ENCODE measurements at places on chromosomes 11 and 22.

GRCh38 chr22:32079130-32080089 is 36.3 kb downstream of the SLC5A1 start:
- peak; percentile 36 for DNase-seq

DNA sequence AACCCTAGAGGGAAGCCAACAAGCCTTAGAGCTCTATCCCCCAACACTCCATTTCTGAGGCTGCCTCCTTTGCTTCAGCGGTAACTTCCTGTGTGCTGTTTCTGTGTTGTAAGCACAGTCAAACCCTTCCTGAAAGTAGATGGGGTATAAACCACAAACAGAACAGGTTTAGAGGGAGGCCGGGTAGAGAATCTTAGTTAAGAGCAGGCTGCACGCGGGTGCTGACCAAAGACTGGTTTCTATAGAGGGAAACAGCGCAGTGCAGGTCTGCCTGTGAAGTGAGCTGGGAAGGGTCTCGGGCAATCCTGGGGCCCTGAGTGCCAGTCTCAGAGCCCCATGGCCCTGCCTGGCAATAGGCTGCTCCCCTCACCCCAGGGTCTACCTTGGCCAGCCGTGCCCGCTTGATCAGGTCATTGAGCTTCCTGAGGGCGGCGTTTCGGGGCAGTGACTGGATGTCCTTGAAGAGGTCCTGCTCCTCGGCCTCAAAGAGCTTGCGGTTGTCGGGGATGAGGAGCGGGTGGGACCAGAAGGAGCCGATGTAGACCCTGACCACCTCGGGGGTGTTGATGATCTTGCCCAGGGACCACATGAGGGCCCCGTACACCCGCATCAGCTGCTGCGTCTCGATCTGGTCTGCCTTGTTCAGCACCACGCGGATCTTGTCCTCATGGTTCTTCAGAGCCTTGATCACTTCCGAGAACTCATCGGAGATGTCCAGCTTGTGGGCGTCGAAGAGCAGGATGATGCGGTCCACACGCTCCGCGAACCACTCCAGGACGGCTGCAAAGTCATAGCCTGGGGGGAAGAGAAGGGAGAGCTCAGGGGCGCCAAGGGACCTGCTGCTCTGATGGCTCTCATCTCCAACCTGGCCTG is 15.3 kb upstream of the CDC42BPG start:
- no peak for DNase-seq

DNA sequence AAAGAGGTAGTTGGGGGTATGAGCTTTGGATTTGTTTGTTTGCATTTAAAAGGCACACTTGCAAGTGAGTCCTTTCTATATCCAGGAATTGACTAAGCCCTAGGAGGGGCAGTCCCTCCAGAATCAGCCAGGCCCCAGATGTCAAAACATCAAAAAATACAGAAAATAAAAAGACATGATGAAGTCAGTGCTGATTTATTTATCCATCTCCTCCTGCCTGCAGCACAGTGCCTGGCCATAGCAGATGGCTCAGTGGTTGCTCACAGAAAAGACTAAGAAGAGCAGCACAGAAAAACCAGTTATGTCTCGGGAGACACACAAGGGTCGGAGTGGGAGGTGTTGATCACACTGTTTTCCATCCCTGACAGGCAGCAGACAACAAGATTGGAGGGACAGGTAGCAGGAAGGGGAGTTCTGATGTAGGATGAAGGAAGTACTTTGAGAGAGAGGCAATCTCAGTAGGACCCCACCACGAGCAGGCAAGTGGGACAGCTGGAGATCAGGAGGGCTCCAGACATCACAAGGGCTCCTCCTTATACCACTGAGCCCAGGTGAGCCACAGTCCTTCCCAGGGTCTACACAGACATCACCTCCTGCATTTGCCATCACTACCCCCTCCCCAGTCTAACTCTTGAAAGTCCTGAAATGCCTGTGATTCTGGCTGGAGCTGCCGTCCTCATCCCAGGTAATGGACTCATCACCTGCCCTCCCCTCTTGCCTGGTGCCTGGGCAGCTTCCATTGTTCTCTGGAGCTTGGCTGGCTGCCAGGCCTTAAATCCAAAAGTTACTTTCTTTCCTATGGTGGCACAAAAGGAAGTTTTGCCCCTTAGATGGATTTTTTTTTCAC is 32.3 kb downstream of the TMPRSS5 start:
- DNase-seq: no peak

GRCh38 chr11:35650006-35650405 is 12.6 kb upstream of the TRIM44 start:
- no peak for DNase-seq

DNA sequence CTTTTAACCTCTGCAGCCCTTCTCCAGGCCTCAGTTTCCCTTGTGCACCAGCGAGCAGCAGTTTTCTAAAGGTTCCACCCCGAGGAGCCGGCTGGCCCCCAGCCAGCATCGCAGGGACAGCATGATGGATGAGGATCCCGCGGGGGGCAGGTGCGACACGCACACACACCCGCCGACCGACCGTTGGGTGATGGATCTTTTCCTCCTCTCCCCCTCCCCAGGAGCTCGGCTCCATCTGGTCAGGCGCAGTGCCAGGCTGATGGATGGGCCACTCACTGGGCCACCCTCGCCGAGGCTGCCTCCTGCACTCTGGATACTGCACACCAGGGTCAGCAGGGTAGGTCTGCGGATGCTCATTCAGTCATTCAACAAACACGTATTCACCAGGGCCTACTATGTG is 12.8 kb upstream of the CABP7 start:
- no peak for DNase-seq

- DNase-seq: no peak
Measured at GRCh38 chr11:127643268-127644058, 642.9 kb upstream of the KIRREL3 start.

DNA sequence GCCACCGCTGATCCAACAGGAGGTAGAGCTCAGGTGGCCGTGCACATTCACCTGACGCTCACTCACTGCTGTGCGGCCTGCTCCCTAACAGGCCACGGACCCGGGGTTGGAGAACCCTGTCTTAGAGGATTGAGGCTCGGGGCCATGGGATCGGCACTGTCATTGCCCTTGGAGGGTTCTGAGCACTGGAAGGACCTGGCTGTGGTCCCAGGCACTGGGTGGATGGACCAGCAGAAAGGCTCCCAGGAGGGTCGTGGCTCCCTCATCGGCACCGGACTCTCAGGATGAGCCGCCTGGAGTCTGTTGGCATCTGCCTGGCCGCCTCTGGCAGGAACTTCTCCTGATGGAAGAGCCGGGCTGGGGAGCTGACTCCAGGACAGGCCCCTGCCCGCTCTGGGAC is 6.5 kb downstream of the KCNQ1 start:
- no peak for DNase-seq

DNA sequence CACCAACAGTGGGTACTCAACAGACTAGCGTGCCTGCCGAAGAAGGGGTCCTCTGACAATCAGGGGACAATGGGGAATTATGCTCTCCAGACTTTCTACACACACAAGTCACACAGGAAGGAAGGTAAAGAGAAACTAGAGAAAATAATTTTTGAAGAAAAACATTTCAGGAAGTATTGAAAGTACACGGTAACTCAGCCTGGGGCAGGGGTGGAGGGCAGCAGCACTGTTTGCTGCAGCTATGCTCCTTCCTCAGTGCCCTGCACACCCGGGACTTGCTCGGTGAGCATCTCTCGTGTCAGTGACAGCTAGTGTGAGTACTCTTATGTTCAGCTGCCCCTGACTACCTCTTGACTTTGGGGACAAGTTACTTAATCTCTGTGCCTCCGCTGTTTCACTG is 18.0 kb upstream of the APOA1 start:
- DNase-seq: no peak

DNA sequence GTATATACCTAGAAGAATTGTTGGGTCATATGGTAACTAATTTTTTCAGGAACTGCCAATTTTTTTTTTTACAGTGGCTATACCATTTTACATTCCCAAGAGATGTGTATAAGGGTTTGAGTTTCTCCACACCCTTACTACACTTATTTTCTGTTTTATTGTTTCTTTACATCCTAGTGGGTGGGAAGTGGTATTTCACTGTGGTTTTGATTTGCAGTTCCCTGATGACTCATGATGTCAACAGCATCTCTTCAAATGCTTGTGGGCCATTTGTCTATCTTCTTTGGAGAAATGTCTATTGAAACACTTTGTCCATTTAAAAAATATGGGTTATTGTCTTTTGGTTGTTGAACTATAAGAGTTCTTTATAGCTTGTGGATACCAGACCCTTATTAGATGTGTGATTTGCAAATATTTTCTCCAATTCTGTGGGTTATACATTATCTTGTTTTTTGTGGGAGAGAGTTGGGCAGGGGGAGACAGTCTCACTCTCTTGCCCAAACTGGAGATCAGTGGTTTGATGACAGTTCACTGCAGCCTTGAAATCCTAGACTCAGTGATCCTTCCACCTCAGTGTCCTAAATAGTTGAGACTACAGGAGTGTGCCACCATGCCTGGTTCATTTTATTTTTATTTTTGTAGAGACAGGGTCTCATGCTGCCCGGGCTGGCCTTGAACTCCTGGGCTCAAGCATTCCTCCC is 30.3 kb upstream of the PISD start:
- no peak for DNase-seq

- DNase-seq: peak; percentile 39
Measured at GRCh38 chr11:108697872-108698473, 33.1 kb downstream of the DDX10 start.

GRCh38 chr22:17733466-17733865 is 40.8 kb downstream of the BID start:
- no peak for DNase-seq

- no peak for DNase-seq
Measured at GRCh38 chr22:41681616-41682015, 7.1 kb downstream of the SNU13 start.

DNA sequence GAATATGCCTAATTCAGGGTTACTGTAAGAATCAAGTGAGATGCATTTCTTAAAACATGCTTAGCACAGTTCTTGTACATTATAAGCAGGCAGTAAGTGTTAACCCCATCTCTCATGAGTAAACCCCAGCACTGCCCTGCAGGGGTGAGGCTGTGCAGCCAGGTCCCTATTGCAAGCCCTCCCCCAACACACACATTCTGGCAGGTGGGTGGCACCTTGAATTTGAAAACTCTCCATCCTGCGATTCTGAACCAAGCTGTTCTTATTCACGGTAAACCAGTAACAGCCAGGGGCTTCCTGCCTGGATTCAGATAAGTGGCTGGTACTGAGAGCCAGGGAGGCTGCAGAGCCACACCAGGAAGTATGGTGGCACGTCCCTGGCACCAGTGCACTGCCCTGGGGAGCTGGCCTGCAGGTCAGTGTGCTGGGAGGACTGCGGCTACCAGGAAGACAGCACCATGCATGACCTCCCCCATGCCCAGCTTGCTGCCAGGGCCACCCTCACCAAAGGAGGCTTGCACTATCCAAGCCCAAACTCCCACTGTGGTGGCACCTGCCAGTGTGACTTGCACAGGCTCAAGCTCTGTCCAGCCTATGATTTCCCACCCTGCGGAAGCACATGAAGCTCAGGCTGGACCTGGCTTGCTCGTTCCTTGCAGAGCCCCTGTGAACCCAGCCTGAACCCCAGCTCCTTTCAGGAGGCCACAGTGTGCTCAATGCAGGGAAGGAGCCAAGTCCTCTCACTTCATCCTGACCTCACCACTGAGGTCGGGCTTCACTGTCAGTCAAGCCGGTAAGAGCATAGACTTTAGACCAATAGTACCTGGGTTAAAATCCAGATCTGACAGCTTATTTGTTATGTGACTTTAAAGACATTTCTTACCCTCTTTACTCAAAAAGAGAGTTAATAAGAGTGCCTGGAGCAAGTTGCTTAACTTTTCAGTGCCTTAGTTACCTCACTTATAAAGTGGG is 88.1 kb downstream of the MICAL2 start:
- no peak for DNase-seq

- DNase-seq: no peak
Measured at GRCh38 chr11:44017443-44018126, 30.2 kb upstream of the ACCSL start.

DNA sequence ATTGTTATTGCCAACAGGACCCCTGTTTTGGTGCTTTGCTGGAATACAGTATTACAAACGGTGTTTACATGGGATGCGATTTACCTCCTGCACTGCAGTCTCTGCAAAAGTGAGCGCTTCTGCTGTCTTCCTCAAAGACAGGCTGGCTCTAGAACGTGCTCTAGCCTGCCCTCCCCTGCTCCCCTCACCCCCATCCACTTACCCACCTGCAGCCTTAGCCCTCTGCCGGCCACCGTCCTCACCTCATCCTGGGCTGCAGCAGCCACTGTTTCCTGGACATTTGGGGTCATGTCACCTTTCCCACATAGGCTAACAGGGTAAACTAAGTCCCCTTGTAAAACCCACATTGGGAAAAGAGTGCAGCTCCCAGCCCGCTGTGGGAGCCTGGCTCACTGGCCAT is 9.6 kb upstream of the PANX2 start:
- DNase-seq: no peak

DNA sequence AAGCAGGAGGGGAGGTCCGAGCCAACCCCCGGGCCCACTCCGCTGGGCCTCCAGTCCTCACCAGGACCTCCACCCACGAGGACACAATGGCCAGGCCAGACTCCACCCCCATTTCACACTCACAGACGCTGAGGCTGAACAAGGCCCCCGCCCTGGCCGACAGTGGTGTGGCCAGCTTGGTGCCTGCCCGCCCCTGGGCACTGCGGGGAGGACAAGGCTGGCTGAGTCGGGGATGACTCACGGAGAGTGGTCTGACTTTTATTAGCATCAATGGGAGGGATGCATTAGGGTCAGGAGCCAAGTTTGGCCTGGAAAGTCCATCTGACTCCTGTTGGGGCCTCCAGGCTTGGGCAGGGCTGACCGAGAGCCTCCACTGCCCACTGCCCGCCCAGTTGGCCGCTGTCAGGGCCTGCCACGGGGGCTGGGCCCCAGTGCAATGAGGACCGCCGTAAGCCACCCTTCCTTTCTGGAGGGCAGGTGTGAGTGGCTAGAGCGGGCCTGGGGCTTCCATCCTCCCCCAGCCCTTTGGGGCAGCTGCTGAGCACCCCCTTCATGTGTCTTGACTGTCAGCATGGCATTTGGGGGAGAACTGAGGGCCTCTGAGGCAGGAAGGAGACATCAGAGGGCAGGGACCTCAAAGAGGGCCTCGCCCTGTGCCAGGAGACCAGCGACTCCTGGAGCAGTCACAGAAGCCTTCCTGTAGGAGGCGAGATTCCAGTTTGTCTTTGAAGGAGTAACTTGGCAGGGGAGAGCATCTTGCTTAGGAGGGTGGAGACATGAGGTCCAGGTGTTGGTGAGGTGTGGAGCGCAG is 10.6 kb downstream of the TSPAN32 start:
- no peak for DNase-seq

GRCh38 chr11:130043575-130043974 is 26.1 kb upstream of the APLP2 start:
- no peak for DNase-seq

GRCh38 chr22:36149441-36149840 is 11.1 kb downstream of the APOL3 start:
- no peak for DNase-seq

DNA sequence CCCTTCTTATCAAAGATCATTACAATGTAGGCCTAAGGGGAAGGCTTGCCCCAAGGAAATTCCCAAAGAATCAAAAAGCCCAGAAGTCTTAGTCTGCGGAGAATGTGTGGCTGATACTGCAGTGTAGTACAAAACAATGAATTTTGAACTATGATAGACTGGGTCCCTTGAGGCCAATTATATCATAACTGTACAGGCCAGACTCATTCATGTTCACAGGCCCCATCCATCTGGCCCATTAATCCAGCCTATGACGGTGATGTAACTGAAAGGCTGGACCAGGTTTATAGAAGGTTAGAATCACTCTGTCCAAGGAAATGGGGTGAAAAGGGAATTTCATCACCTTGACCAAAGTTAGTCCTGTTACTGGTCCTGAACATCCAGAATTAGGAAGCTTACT is 35.2 kb downstream of the IGLL1 start:
- DNase-seq: no peak
